ENCODE measurements at places on chromosomes 16 and 17.
A peak's percentile ranks its signal among the peaks of the same experiment; 100 is the strongest.

- peak; percentile 57 for DNase-seq
Observed at GRCh38 chr17:17511881-17512858, 16.0 kb upstream of the RASD1 start.

DNA sequence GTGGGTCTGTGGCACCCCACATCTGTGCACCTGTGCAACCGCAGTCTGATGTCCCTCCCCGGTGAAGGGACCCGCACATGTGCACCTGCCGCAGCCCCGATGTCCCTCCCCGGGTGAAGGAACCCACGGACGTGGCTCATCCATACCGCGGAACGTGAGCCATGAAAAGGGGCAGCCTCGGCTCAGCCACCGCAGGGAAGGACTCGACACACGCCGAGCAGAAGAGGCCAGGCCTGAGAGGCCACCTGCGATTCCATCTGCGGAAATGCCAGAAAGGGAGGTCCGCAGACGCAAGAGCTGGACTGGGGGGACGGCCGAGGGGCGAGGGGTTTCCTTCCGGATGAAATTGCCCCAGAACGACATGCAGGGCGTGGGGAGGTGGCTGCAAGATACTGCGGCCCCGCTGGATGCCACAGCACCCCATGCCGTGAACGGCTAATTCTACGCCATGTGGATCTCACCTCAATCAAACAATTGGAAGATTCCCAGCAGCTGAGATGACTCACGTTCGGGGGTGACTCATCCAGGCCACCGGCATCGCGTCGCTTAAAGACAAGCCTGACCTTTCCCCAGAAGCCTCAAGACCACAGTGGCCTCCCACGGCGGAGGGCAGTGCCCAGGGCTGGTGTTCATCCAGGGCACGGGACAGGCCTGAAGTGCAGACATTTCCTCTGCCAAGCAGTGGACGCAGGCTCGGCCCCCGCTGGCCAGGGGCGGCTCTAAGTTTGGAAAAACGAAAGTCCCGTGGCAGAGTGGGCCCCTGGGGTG is 21.0 kb downstream of the SOX8 start:
- peak; percentile 94 for DNase-seq

DNA sequence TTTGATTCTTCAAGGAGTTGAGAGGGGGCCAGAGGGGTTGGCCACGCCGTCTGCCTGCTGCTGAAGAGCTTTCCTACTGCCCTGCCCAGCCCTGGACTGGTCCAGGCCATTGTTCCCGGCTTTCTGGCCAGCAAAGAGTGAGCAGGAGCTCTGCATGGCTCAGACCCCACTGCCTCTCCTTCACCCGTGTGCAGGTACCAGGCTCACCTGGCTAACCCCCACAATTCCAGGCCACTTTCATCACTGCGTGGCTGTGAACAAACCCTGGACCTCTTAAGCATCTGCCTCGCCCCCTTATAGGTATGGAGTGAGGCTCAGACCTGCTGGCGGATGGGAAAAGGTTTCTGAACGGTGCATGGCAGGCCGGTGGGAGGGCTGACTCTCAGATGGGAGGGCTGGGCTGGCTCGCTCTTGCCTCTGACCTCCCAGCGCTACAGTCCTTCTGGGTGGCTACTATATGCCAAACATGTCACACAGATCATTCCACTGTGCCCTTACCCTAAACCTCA is 8.9 kb downstream of the ZNF319 start:
- no peak for DNase-seq

GRCh38 chr17:42431758-42432161 is 8.7 kb upstream of the CAVIN1 start:
- no peak for DNase-seq

GRCh38 chr16:86085795-86086194 is 186.8 kb downstream of the IRF8 start:
- DNase-seq = no peak

- DNase-seq = no peak
Observed at GRCh38 chr17:78892936-78893379, 10.0 kb downstream of the CEP295NL start.

- no peak for DNase-seq
Observed at GRCh38 chr17:62630365-62631085, 3.1 kb downstream of the MRC2 start.

- no peak for DNase-seq
Observed at GRCh38 chr16:56426585-56426984, 1.2 kb upstream of the AMFR start.

GRCh38 chr16:50635505-50636392 is 45.4 kb downstream of the SNX20 start:
- DNase-seq = no peak

GRCh38 chr17:49809056-49809455 is 20.6 kb downstream of the KAT7 start:
- DNase-seq = no peak

DNA sequence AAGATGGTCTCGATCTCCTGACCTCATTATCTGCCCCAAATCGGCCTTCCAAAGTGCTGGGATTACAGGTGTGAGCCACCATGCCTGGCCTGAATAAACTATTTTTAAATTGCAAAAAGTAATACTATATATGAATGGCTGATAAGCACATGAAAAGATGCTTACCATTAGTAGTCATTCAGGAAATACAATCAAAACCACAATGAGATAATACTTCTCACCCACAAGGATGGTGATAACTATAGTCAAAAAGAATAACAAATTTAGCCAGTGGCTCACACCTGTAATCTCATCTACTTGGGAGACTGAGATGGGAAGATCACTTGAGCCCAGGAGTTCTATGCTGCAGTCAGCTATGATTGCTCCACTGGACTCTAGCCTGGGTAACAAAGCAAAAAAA is 2.4 kb upstream of the TACO1 start:
- DNase-seq = no peak

- DNase-seq = peak; percentile 28
Observed at GRCh38 chr16:84153660-84154214, 8.6 kb downstream of the DNAAF1 start.

DNA sequence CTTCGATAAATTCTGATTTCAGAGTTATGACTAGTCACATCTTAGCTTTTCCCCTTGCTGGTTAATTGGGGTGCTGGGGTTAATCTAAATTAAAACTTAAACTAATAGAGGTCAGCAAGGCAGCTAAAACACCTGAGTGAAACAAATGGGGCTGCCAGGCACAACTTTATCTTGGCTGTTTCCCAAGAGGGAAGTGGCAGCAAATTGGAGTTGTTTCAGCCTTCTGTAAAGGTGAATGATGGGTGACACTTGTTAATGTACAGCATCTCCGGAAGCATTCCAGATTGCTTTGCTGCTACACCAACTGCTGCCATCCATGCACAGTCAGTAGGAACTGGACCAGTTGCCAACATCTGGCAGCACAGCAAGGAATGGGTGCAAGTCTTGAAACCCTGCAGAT is 43.9 kb downstream of the AATF start:
- DNase-seq = no peak

- DNase-seq = no peak
Observed at GRCh38 chr17:61794792-61795191, 68.5 kb downstream of the BRIP1 start.

- DNase-seq = no peak
Observed at GRCh38 chr16:65119435-65119834, 2.4 kb downstream of the CDH11 start.

- DNase-seq = no peak
Observed at GRCh38 chr17:13843862-13844635, 225.3 kb upstream of the COX10 start.

DNA sequence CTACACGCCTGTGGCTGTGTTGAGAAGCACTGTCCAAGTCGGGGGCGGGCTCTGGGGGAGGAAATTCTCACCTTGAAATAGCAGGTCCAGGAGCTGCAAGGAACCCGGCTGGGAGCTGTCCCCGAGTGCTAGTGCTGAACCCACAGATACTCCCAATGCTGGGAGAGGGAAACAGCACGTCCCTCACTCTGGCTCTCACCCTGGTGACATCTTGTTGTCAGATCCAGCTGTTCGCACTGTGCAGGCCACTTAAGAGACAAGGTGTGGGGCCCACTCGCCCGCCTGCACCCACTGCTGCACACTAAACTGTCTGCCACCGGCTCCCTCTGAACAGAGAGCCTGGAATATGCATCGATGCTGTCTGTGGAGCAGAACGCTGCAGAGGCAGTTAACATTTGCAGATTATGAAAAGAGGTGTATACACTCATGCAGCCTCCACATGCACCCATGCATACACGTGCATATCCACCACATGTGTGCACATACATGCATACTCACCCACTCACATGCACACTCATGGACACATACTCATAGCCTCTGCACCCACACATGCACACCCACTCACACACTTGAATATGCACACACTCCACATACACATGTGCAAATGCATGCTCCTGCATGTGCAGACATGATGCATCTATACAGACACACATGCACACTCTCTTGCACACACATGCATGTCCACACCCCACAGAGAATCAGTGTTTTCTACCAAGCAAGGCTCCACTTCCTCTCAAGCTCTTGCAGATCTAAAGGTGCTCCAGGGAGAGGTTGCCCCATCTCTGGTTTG is 42.0 kb downstream of the MGAT5B start:
- DNase-seq = peak; percentile 67

DNA sequence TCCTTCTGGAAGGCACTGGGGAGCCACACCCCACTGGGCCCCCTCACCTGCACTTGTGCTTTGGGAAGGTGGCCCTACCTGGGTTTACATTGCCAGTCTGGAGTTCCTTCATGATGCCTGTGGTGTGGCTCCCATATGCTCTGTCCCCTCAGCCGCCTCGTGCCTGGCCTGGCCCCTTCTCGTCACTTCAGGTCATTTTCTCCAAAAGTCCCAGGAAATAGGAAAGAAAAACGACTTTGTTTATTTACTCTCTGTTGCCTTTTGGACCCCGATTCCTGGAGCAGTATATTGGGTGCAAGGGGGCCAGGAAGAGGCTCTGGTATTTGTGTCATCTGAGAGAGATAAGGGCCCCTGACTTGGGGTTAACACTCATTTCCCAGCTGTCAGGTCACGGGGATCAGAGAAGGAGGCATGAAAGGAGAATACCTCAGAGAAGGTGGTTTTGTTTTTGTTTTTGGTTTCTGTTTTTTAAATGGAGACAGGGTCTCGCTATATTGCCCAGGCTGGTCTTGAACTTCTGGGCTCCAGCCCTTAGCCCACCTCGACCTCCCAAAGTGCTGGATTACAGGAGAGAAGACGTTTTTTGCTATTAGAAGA is 4.7 kb downstream of the SOCS3 start:
- no peak for DNase-seq

GRCh38 chr16:7420079-7420478 is 87.4 kb downstream of the RBFOX1 start:
- DNase-seq = no peak

GRCh38 chr16:81855552-81856153 is 76.6 kb downstream of the PLCG2 start:
- no peak for DNase-seq

DNA sequence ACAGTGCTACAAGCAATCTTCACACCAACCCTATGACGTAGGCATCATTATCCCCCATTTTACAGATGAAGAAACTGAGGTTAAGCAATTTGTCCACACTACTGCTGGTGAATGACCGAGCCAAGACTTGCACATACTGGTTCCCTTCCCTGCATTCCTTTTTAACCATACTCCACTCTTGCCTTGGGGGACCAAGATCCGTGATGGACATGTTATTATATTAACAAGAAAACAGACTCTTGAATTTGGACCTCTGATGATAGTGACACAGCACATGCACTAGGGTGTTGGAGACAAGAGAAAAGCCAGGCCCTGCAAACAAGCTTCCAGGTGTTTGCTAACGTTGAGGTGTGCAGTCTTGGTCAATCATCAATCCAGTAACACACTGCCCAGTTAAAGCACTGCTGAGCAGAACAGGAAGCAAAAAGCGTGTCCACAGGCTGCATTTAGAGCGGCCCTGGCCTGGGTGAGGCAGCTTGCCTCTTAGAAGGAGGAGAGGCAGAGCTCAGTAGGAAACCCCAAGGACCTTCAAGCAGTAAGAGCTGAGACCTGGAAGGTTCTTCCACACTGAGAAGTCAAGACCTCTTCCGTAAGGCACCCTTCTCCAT is 36.7 kb downstream of the HNF1B start:
- no peak for DNase-seq

- DNase-seq = no peak
Observed at GRCh38 chr17:78951967-78952551, 26.9 kb upstream of the TIMP2 start.

DNA sequence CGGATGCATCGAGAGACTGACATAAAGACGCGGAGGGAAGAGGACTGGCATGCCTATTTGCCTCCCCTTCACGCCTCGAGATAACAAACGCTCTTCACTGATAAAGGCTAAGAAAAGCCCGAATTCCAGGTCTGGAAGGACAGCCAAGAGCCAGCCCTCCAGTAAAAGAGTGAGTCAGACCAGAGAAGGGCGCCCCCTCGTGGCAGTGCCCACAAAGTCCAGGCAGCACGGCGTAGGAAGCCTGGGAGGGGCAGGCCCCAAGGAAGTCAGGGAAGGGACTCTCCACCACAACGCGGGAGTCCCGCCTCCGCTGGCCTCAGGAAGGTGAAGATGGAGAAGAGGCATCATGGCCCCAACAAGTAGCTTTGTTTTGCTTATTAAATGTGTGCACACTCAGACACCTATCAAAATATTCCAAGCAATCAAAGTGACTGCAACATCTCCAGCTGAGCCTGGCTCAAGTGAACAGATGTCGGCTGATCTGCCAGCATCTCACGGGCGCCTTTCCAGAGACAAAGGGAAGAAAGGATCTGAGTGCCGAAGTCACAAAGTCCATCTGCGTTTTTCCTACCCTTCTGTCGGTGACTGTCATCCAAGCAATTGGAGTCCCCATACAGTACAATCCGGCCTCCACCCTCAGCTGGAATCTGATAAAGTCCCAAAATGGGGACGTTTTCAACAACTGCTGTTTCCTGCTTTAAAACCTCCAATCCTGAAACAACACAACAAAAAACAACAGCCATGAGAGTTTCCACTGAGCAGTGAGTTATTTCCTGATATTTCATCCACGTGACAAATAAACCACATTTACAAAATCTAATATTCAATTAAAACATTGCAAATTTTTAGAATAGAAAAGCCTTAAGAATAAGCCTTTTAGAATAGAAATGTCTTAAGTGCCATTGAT is 20.4 kb upstream of the SLC38A8 start:
- peak; percentile 87 for DNase-seq

DNA sequence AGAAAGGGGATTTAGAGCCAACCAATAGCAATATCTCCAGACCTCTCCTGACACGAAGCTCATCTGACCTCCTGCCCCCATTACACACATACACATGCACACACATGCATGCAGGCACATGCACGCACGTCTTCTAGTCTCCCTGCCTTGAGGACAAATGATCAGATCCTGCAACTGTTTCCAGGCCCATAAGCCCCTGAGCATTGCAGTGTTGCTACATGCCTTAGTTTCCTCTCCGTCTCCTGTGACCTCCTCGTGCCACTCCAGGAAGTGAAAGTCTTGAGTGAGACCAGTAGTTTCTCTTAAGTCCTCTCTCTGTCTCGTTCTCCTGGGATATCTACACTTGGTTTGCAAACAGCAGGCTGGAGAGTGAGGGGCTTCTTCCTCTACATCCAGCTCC is 8.2 kb downstream of the CIITA start:
- no peak for DNase-seq

DNA sequence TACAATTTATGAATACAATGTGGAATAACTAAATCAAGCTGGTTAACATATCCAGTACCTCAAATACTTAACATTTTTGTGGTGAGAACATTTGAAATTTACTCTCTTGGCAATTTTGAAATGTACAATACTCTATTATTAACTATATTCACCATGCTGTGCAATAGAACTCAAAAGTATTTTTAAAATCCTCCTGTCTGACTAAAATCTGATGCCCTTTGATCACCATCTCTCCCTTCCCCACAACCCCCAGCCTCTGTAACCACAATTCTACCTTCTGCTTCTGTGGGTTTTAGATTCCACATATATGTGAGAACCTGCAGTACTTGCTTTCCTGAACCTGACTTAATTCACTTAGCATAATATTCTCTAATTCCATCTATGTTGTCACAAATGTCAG is 71.6 kb upstream of the ALOX12 start:
- no peak for DNase-seq

- no peak for DNase-seq
Observed at GRCh38 chr17:21397341-21398190, 21.4 kb downstream of the KCNJ12 start.

All from adrenal gland (tissue), 19 donors.